ENCODE measurements at places on chromosomes 2 and 18.

DNA sequence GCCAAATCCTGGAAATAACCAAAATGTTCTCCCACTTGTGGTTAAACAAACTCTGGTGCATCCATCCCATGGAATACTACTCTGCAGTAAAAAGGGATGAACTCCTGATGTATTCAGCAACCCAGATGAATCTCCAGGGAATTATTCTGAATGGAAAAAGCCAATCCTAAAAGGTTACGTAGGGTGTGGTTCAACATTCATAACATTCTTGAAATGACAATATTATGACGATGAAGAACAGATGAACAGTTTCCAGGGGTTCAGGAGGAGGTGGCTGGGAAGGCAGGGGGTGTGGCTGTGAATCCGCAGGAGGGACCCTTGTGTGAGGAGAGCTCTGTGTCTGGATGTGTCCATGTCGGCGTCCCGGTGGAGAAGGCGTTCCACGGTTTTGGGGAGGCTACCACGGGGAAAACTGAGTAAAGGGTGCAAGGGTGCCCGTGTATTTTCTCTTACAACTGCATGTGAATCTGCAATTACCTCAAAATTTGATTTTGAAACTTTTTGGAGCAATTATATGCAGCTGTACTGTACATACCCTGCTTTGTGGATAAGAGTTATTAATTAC lies 47.3 kb downstream of the KCNG2 start:
- DNase-seq = no peak

- no peak for DNase-seq
These were observed 1679.0 kb downstream of the SUCLG1 start for GRCh38 chr2:82780050-82780449.

- DNase-seq = no peak
These were observed 219.7 kb downstream of the GULP1 start for GRCh38 chr2:188511346-188511745.

DNA sequence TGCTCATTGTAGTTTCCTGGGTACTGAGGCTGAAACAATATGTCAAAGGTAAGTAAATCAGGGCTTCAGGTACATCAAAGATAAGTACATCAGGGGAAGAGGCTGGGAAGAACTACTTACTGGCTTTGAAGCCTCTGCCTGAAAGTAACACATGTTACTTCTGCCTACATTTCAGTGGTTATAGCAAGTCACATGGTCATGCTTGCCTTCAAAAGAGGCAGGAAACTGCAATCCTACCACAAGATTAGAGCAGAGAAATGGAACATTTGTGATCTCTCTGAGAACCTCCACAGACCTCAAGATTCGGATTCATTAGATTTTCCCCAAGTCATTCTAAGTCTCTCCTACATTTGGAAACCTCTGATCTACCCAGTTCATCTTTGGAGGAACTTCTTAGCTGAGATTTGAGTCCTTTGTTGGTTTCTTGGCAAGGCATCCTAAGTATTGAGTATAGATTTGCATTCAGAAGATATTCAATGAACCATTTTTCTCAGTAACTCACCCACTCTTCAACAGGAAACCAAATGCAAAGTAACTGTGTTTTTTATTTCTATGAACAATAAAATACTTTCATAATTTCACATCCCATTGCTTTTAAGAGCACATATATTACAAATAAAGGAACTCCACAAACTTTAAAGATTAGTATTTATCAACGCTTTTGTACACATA lies 48.5 kb upstream of the CCDC195 start:
- DNase-seq = no peak

GRCh38 chr2:46923041-46923528 lies 7.5 kb upstream of the MCFD2 start:
- no peak for DNase-seq
